ENCODE measurements at places on chromosomes 1 and 21. TPM values are rescaled to one million over a fixed set of nuclear protein-coding genes. Genes with fewer than 3 reads are reported as not detected.

DNA sequence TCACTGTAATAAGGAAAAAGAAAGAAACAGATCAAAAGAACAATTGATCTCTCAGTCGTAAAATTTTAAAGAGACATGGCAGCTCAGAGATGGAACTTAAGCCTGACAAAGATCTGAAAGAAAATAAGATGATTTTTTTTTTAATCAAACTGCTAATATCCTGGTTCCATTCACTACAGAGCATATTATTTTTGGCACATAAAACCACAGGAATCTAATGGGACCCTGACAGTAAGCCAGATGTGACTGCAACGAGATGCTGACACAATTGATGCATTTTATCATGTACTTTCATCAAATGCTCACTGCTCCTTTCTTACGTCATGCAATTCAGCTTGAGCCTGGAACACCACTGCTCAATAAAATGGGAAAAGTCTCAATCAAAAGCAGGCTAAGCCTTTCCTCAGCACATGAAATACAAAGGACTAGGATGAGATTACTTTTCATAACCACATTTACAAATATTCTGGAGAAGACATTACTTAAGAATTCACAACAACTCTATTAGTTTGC lies 16.6 kb downstream of the GPATCH2 start:
- DNase-seq, result no peak

DNA sequence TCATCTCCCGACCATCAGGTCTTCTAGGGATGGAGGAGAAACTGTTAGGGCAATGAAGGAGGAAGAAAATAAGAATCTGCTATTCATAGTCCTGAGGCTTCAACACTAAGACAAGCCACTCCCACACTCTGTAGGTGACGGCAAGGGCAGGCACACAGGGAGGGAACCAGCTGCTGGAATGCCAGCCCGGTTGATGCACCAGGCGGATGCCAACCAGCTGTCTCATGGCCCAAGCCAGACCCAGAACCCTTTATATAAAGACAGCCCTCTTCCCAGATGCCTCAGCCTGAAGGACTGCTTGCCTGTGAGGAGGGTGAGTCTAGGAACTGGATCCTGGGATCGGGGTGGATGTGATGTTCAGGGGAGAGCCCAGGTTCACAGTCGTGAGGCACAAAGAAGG lies at the start of gene KPRP:
KPRP (plus strand) TSS at position 279 of the 400 bp plus-strand sequence. CDS start 1,564 bp downstream, outside the sequence.
- no peak for DNase-seq

DNA sequence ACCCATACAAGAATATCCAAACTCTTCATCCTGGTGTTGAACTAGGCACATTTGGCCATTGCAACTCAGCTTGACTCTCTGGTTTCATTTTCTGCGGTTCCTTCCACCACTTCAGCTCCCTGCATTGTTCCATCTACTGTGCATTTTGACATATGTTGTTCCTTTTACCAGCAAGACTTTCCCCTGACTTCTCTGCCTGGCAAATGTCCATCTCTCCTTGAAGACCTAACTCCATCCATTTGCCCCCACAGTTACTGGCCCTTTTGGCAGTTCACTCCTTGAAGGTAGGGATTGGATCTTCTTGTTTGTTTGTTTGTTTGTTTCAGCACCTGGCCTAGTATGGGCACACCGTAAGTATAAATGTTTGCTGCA lies 8.7 kb downstream of the PADI2 start:
- no peak for DNase-seq

DNA sequence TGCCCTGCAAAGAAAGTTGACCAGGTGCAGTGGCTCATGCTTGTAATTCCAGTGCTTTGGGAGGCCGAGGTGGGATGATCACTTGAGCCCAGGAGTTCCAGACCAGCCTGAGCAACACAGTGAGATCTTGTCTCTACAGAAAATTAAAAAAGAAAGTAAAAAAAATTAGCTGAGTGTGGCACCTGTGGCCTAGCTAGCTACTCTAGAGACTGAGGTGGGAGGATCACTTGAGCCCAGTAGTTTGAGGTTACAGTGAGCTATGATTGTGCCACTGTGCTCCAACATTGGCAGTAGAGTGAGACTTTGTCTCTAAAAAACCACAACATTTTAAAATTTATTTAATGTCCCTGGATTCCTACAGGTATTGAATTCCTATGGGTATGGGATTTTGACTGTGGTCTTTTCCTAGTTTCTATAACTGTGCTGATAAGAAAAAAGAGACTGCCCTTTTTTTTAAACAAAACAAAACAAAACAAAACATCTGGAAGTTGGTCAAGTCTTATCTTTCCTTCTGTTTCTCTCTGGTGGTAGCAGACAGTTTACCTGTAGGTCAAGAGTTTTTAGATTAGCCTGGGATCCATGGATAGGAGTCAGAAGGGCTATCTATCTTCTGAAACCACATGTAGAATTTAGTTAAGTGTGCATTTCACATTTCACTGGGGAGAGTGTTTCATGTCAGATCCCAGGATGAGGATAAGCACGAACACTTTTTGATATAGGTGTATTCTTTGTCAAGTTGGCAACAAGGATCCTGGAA lies 18.8 kb downstream of the UCK2 start:
- DNase-seq, result no peak

- no peak for DNase-seq
Measured at GRCh38 chr1:200415227-200415626, 5.4 kb upstream of the ZNF281 start.

DNA sequence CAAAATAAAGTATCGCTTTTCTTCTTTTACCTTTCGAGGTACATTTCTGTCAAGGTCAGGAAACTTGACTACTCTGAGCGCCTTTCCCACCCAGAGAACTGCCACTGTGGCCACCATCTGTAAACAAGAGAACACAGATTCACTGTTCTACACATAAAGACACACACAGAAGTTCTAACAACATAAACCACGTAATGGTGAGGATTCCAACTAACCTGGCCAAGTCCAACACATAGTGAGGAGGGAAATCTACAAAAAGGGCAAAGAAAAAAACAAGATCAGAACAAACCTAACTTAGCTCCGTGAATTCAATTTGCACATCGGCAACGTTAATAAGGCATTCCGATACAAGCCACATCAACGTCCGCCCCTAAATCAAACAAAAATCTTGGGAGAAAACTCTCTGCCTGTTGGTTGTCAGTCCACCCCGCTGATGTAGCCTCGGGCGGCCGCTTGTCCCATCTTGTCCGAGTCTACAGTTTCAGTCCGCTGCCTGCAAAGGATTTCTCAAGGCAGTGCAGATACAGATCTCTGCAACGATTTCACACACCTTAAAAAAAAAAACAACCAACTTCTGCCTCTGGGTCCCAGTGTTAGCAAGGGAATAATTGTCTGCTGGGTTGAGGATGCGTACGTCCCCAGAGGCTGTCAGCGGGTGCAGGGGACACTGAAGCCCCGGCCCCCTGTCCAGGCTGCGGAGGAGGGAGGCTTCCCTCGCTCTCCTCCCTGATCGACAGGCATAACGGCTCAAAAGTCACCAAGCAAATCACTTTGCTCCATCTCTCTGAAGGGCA lies 1.0 kb downstream of the SLC35D1 start:
- DNase-seq, result peak; percentile 55

- DNase-seq, result no peak
Measured at GRCh38 chr1:28031173-28031572, 57.2 kb downstream of the EYA3 start.

The ADGRB2 gene
- total RNA-seq, result 1.1 TPM

The ALG6 gene
- 11.8 TPM for total RNA-seq

The RCSD1 gene
- total RNA-seq, result 20.7 TPM
